ENCODE measurements at places on chromosomes 5 and 9. TPM values are rescaled to one million over a fixed set of nuclear protein-coding genes. Genes with fewer than 3 reads are reported as not detected.

The SPATA9 gene
- polyA plus RNA-seq: 1.1 TPM

DNA sequence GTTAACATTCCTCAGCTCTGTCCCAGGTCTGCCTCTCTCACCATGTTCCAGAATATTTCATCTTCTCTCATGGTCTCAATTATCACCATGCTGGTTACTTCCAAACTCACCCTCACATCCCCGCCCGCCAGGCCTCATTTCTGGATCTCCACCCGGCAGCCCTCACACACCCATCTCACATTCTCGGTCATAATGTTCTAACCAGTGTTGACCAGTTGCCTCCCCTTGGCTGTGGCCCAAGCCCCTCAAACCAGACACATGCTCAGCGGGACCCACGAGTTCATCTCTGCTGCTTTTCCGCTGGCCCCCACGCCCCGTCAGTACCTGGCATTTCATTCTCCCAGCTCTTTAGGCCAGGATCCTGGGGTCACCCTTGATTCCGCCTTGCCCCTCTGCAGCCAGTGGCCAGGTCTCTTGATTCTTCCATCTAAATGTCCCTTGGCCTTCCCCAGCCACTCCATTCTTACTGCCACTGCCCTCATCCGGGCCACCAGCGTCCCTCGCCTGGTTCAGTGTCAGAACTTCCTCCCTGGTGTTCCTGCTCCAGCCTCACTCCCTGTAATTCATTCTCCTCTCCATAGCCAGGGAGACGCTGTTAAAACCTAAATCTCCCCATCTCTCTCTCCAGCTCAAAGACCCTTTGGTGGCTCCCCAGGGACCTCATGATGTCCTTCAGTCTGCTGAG is 141.7 kb downstream of the MVB12B start:
- DNase-seq: no peak

- peak; percentile 48 for DNase-seq
These were observed 48.1 kb upstream of the RIOK2 start for GRCh38 chr5:97231025-97231636.

GRCh38 chr5:130206686-130207085 is 302.4 kb downstream of the CHSY3 start:
- no peak for DNase-seq

DNA sequence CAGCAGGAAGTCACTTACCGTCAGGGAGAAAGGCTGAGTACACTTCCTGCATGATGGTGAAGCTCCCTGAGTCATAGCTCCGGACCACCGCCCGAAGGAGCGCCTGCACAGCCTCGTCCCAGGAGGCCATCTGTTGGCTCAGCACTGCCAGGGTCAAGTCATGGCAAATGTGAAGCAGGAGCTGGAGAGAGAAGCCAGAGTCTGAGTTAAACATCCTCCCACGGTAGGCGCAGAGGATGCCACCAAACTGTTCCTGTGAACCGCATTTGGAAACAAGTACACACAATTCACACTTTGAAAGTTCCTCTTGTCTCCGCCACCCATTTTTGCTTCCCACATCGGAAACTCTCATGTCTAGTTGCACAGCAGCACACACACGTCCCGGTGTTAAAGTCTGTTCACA is 33.9 kb downstream of the CNOT8 start:
- DNase-seq: no peak

GRCh38 chr5:169098331-169099121 is 202.4 kb downstream of the SLIT3 start:
- no peak for DNase-seq

Measured in left renal cortex interstitium (tissue), 4 donors.